ENCODE measurements at places on chromosomes 11 and 22.

DNA sequence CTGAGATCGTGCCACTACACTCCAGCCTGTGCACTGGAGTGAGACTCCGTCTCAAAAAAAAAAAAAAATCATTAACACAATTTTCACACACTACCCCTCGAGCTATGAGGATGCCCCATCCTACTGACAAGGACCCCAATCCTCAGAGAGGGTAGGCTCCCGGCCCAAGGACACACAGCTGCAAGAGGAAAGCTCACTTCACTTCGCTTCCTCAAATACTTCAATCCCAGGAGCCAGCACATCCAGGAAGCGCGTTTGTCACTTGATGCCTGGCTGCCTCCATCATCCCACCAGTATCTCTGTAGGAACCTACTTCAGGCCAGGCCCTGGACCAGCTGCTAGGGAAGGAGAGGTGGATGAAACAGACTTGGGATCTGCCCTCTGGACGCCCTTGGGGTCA is 144.0 kb downstream of the CRYBB2 start:
- DNase-seq, result no peak

GRCh38 chr22:17476838-17477237 is 86.5 kb upstream of the SLC25A18 start:
- no peak for DNase-seq

DNA sequence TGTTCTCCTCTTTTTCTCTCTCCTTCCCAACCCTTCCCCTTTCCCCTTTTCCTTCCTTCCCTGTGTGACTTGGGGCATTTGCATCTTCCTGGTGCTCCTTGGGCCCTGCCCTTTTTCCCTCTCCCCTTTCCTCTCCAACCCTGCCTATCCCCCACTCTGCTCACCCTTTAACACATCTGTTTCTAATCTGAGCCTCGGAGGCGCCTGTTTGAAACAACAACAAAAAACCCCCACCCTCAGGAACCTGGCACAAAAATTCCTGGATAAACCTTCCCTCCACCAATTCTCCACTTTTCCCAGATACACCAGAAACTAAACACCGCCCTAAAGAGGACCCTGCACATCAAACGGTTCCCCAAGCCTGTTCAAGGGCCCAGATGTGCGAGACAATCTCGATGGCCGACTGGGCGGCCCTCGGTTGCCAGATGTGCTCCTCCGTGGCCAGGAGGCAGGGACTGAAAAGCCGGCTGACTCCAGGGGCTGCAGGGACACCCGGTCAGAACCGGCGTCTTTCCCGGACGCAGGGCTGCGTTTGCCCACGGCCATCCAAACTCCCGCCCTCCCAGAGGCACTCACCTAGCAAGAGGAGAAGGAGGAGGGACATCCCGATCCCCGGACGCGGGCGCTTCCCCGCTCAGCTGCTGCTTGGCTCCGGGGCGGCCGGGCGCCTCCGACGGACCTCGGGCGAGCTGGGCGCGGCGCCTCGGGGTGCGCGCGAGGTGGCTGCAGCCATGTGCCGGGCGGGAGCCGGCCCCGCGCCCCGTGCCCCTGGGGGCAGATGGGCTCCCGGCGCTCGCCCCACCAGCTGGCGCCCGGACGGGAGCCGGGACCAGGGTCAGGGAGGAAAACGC is 486 bp downstream of the CLMP start:
- DNase-seq, result peak; percentile 70

GRCh38 chr11:119419834-119420492 is 3.0 kb downstream of the THY1 start:
- DNase-seq, result no peak

DNA sequence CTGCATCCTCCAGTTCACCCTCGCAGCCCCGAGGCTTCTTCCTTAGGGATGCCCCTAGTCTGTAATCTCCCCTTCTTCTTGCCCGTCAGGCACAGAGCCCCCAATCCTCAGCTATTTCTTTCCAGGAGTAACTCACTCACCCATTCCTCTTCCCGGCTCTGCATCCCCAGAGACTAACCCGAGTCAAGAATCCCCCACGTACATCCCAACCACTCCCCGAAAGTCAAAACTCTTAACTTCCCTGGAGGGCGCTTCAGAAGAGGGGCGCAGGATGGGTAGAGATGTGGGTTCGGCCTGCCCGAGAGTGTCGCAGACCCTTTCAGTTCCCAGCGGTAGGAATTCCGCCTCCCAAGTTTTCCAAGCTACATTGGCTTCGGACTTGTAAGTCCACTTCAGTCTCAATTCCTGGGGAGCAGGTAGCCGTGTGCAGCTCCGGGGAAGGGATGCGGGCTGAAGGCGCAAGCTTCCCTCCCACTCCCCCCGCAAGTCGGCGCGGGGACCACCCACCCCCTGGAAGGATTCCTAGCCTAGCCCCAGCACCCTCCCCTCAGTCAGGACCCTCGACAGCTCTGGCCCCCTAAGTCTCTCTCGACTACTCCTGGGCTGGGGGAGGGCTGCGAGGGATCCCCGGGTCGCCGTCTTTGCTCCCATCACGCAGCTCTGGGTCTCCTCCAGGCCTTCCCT is 871 bp downstream of the BDNF start:
- peak; percentile 64 for DNase-seq

- no peak for DNase-seq
Measured at GRCh38 chr11:126137136-126137535, 74.3 kb downstream of the RPUSD4 start.

DNA sequence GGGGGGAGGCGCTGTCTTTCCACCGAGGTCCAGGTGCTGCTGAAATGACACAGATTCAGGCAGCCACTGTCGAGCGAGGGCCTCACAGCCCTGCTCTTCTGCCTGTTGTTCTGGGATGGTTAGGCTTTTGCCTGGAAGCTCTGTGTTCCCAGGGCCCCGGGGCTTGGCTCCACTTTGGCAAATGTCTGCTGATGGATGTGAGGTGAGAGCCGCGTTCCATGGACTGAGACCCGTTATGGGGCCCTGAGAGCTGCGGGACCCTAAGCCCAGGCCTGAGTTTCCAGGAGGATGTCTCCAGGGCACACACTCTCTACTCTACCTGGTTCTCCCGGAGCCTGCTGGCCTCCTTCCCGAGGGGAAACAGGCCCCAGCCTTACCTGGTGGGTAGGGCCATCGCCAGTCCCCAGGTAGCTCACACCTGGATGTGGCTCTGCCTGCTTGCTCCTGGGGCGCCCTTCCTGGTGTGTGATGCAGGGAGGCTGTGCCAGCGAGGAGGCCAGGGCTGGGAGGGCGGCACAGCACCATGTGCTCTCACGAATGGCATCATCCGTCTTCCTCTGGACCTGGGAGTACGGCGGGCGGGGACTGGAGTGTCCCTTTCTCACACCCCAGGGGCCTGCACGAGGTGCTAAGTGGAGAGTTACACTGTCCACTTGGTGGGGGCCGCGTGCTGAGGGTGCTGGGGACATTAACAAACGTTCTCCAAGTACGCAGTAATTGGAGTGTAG is 435.5 kb downstream of the TBC1D22A start:
- DNase-seq, result no peak

DNA sequence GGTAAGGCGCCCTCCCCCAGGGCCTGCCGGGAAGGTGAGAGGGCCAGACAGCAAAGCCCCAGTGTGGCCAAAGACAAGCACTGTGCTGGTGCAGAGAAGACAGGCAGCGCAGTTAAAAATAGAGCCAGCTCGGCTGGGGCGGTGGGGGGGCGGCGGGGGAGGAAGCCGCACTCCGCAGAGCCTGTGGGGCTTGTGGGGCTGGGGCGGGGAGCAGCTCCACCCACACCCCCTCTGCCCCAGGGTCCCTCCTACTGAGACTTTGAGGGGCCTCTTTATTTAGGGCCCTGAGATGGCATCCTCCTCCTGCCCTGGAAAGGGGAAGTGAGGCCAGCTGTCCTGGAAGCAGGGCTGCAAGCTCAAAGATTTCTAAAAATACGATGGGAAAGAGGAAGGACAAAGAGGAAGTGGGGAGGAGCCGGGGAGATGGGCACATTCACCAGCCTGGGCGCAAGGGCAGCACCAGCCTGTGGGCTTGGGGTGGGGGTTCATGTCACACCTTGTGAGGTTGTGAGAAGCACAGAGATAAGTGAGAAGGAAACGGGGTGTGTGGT is 2.6 kb downstream of the CYTH4 start:
- no peak for DNase-seq

DNA sequence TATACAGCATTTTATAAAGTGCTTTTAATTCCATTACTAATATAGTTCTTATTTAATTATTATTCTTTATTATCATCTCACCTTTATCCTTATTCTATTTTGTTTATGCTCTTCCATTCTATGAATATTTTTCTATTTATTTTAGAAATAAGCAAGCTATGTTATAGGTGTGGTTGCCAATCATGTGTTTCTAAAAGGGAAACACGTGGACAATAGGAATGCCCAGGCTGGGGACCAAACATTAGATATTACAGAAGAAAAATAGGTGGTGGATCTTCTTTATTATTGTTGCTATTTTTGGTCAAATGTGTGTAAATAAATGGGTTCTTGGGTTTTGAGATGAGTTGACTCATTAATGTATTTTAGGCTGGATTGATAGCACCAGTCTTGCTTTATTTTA is 438.3 kb downstream of the RAB38 start:
- no peak for DNase-seq

GRCh38 chr22:11613898-11614755 is 3913.9 kb upstream of the OR11H1 start:
- DNase-seq, result no peak

DNA sequence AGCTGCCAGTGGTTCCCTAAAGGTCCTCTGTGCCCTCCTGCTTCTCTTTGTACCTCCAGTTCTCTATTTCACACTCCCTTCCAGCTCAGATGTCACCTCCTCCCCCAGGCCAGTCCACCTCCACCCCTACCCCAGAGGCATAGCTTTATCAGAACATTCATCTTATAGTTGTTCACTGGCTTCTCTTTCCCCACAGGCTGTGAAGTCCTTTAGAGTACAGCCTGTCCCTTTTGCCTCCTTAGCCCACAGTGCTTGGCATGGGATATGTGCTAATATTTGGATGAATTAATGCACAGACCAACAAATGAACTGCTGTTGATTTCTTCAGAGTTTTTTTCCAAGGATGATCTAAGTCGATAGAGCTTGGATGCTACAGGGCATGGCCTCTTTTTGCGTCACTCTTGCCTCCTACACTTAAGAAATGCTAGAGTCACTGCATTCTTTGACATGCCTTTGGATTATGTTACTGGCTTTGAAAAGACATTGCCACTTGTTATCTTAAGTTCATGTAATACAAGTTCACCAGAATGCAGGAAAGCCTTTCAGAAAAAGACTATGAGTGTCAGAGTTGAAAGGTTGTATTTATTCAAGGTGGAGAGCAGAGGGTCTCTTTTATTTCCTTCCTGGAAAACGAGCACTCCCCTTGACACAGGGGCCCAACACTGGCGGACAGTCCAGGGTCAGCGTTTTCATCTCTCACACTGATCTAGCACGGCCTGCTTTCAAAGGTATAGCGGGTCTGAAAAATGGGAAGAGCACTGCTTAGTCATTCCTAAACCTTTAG is 75.7 kb downstream of the PISD start:
- DNase-seq, result no peak

- peak; percentile 77 for DNase-seq
Measured at GRCh38 chr11:66172146-66172545, 96.3 kb upstream of the RAB1B start.

- no peak for DNase-seq
Measured at GRCh38 chr22:33296941-33297340, 238.8 kb upstream of the SYN3 start.

DNA sequence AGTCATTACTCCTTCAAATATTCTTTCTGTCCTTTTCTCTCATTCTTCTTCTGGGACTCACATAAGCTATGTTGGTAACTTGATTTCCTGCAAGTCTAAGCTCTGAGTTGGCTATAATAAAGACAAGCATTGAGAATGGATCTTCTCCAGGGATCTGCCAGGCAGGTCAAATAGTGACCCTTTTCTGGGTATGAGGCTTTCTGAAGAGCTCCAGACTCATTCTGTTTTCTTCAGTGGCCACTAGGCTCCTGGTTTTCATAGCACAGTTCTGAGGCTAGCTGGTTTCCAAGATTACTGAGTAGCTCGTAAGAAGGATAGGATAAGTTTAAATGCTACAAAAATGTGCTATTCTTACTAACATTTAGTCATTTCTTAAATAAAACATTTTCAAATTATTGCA is 38.3 kb downstream of the TMPRSS5 start:
- peak; percentile 16 for DNase-seq

- no peak for DNase-seq
Measured at GRCh38 chr11:70642266-70642665, 243.9 kb downstream of the CTTN start.

- no peak for DNase-seq
Measured at GRCh38 chr11:69142895-69143294, 12.8 kb upstream of the SMIM38 start.

Measured in ELR (cell line).